ENCODE measurements at places on chromosomes 7 and 10. TPM values are rescaled to one million over a fixed set of nuclear protein-coding genes. Genes with fewer than 3 reads are reported as not detected.

GRCh38 chr7:146565872-146566271 lies 449.3 kb downstream of the CNTNAP2 start:
- no peak overlapping the region for H3K4me3 ChIP-seq
- no peak for DNase-seq
- no peaks in the 10 kb centered on the region for H3K36me3 ChIP-seq
- H3K27ac ChIP-seq: no peak overlapping the region

DNA sequence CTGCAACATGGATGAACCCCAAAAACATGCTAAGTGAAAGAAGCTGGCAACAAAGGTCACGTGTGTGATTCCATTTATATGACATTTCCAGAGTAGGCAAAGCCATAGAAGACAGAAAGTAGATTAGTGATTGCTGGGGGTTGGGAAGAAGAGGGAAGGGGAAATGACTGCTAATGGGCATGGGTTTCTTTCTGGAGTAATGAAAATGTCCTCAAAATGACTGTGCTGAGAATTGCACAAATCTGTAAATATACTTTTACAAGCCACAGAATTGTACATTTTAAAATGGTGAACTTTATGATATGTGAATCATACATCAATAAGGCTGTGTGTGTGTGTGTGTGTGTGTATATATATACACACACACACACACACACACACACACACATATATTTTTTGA lies 15.8 kb downstream of the MMS19 start:
- no peak for DNase-seq
- H3K4me1 ChIP-seq: no peaks in the 10 kb centered on the region
- no peak overlapping the region for H3K27ac ChIP-seq
- no peak overlapping the region for H3K4me3 ChIP-seq

DNA sequence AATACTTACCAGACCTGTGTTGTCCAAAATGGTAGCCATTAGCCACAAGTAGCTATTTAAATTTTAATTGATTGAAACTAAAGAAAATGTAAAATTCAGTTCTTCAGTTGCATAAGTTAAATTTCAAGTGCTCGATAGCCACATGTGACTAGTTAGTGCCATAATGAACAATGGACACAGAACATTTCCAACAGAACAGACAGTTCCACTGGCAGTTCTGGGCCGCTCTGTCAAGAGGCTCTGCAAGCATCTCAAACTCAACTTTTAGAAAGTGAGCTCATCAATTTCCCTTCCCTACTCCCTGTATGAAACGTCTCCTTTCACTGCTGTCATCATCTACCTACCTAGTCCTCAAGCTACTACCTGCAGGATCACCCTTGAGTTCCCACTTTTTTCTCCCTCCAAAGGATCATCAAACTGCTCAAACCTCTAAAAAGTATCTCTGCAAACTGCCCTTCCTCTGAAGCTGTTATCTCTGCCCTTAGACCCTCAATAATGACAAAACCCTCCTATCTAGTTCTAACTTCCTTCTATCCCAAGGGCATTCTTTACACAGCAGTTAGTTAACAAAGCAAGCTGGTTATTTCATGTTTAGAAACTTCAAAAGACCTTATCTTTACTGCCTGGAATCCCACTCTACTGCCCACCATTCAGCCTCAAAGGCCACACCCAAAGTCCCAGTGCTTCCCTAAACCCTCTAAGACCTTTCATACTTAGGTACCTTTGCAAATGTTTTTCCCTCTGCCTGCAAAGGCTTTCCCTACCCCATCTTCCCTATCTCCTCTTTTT lies 20.6 kb downstream of the SHTN1 start:
- no peaks in the 10 kb centered on the region for H3K4me1 ChIP-seq
- H3K27ac ChIP-seq: no peak overlapping the region
- H3K4me3 ChIP-seq: no peak overlapping the region
- H3K27me3 ChIP-seq: no peaks in the 10 kb centered on the region
- H3K36me3 ChIP-seq: no peaks in the 10 kb centered on the region

DNA sequence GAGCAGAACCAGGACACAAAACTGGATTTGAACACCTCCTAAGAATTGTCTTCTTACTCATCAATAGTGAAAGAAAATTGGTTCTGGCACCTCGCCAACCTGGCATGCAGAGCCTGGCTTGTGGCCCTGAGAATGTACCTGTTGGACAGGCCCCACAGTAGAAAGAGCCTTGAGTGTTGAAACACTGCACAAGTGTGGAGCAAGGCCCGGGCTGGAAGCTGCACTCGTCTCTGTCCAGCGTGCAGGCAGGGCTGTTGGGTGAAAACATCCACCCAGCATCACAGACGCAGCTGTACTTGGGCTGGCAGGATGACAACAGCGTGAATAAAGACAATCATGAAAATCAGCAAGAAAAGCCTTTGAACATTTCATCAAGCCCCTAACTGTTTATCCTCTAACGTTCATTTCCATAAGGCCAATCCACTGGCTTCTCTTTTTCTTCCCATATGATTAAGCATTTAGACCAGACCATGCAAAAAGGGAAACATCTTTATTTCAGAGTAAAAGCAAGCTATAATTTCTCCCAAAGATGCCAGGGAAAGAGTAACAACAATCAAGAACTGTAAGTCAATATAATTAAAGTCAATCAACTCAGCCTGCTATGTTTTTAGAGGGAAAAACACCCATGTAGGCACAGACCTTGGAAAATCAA lies 15.6 kb downstream of the CUBN start:
- H3K4me3 ChIP-seq: no peak overlapping the region
- no peak overlapping the region for H3K27ac ChIP-seq
- no peaks in the 10 kb centered on the region for H3K36me3 ChIP-seq
- H3K4me1 ChIP-seq: peaks cover 5% of the 10 kb centered on the region

GRCh38 chr10:10657139-10657760 lies 360.4 kb upstream of the CELF2 start:
- H3K4me3 ChIP-seq: no peak overlapping the region
- no peaks in the 10 kb centered on the region for H3K36me3 ChIP-seq
- H3K4me1 ChIP-seq: no peaks in the 10 kb centered on the region
- no peak overlapping the region for H3K27ac ChIP-seq
- H3K27me3 ChIP-seq: no peaks in the 10 kb centered on the region

GRCh38 chr7:81680120-81680519 lies 89.7 kb downstream of the HGF start:
- no peaks in the 10 kb centered on the region for H3K36me3 ChIP-seq
- H3K27me3 ChIP-seq: no peaks in the 10 kb centered on the region
- no peaks in the 10 kb centered on the region for H3K4me1 ChIP-seq
- no peak for DNase-seq
- no peak overlapping the region for H3K27ac ChIP-seq

DNA sequence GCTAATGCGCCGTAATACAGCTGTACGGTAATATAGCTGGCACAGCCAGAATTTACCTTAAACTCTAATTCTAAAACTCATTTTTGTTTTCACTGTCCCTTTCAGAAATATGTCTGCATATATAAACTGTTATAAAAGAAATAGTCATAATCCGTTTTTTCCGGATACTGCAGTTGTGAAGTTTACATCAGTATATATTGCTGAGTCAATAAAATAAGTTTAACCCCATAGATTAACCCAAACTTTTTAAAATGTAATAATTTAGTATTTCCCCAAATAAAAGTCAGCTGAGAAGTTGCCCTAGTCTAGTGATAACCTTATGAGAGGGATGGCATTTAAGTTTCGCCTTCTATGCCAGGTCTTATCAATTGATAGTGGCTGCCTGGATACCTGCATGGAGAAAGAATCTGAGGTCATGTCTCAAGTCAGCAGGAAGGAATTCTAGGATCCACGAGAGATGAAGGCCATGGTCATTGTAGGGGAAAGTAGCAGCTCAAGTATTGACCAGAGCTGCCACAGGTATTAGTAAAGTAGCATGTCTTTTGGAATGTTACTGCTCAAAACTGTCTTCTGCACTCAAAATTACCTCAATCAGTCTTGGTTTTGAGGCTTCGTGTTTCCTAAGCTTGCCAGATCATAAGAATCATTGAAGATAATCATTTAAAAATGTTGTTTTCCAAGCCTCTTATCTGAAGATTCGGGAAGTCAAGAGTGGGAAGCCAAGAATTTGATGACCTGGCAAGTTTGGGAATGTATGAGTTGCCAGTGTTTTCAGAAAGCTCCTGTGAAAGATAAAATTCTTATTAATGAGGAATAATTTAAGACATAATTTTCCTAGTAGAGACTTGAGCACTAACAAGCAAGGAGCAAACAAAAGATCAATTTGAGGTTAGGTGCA lies 10.8 kb downstream of the PRPS1L1 start:
- no peak for DNase-seq
- no peaks in the 10 kb centered on the region for H3K4me1 ChIP-seq
- H3K4me3 ChIP-seq: no peak overlapping the region
- no peaks in the 10 kb centered on the region for H3K27me3 ChIP-seq
- no peak overlapping the region for H3K27ac ChIP-seq

DNA sequence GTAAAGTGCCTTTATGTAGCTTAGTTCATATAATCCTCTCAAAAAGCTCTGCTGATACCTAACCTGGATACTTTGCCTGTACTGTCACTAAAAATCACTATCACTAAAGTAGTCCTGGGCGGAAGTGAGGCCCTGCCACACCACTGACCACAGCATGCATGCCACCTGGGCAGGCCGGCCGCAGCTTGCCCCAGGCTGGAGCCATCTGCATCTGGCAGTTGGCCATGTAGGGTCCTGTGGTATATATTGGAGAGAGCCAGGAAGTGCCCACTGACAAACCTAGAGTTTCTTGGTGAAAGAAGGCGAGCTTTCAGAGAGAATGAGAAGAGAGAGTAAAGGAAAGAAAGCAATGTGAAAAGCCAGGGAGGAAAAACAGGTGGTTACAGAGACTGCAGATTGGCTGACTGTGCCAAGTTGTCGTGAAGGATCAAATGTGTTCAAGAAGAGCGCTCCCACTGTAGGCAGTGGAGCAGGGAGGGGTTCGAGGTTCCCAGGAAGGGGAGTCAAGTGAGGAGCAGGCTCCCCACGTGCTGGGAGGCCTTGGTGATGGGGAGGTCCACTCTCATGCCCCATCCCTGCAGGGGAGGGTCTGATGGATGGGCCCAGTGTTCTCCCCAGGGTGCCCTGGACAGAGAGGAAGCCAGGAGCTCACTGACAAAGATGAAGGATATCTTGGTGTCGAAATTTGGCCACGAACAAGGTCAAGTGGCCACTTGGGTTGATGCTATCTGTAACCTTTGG lies 13.6 kb downstream of the LOXL4 start:
- no peak overlapping the region for H3K27ac ChIP-seq
- peak; percentile 27 for DNase-seq
- no peak overlapping the region for H3K4me3 ChIP-seq
- H3K4me1 ChIP-seq: no peaks in the 10 kb centered on the region
- H3K27me3 ChIP-seq: no peaks in the 10 kb centered on the region

DNA sequence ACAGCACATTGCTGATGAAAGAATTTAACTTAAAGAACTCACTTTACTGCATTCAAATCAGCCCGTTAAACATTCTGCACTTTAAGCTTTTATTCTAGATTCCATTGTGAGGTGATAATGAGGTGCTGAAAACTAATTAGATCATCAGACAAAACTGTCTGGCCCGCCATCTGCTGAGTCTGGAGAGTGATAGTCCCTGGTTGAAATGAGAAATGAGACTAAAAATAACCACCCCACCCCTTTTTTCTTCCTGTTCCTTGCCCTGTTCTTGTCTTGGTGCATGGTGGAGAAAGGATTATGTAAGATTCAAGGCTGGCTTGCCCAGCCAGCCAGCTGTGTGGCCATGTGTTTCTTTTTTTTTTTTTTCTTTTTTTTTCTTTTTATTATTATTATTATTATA lies 277.0 kb upstream of the COBL start:
- DNase-seq: no peak
- H3K4me1 ChIP-seq: no peaks in the 10 kb centered on the region
- no peaks in the 10 kb centered on the region for H3K36me3 ChIP-seq

- H3K36me3 ChIP-seq: no peaks in the 10 kb centered on the region
- DNase-seq: no peak
- H3K27ac ChIP-seq: no peak overlapping the region
- no peaks in the 10 kb centered on the region for H3K27me3 ChIP-seq
Measured at GRCh38 chr10:102704915-102705314, 9.3 kb downstream of the ARL3 start.

DNA sequence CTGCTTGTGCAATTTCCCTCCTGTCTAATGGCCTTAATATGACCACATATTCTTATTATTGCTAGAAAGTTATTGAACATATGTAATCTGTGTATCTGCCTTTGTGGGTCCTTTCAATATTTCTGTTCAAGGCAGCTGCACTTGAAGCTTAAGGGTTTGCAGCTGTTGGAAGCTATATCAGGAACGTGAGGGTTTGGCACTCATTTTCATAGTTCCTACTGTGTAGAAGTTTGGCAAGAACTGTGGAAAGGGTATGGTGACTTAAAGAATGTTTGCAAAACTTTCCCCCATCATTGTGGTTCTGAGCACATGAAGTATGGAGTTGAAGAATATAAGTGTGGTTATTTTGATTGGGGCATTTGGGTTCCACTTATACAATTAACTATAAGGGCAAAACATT lies 144.7 kb upstream of the SEMA3A start:
- no peak overlapping the region for H3K4me3 ChIP-seq
- no peaks in the 10 kb centered on the region for H3K36me3 ChIP-seq
- peaks cover 2% of the 10 kb centered on the region for H3K27me3 ChIP-seq
- no peak overlapping the region for H3K27ac ChIP-seq

DNA sequence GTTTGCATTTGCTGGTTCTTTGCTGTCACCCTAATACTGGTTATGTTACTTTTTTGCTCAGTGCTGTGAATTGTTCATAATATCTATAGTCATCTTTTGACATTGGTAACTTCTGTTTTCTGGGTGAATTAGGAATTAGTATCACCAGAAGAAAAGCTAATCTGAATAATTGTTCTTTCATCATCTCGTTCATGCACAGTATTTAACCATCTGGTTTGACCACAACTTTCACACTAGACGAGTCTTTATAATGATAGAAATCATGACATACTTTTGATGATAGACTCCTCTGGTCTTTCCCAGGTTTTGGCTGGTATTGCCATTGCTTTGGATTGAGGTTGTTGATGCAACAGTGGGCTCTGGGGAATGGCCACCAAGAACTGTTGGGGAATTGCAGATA lies 25.1 kb downstream of the SGPL1 start:
- peaks cover 5% of the 10 kb centered on the region for H3K36me3 ChIP-seq
- peaks cover 10% of the 10 kb centered on the region for H3K4me1 ChIP-seq
- no peak for DNase-seq
- H3K27me3 ChIP-seq: no peaks in the 10 kb centered on the region
- H3K27ac ChIP-seq: no peak overlapping the region

DNA sequence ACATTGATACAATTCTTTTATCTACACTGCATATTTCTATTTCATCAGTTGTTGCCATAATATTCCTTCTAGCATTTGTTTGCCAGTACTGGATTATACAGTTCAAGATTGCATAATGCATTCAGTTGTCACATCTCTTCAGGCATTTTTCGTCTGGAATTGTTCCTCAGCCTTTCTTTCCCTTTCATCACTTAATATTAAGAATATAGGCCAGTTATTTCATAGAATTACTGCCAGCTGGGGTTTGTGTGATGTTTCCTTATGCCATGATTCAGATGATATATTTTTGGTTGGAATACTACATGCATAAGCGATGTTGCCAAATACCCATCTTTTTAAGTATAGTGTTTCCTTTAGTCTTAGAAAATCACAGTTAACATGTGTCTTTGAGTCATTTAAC lies 20.8 kb downstream of the KIFBP start:
- H3K27ac ChIP-seq: no peak overlapping the region
- no peaks in the 10 kb centered on the region for H3K4me1 ChIP-seq

NME8 gene
- total RNA-seq: 0.08 TPM

KCP gene
- total RNA-seq: 0.08 TPM

PNLIPRP1 gene
- total RNA-seq: not detected

GIMAP7 gene
- total RNA-seq: 10.9 TPM

SPDYE16 gene
- total RNA-seq: 0.17 TPM

TNPO3 gene
- 38.9 TPM for total RNA-seq

FEZF1 gene
- total RNA-seq: not detected

RBP4 gene
- total RNA-seq: 2,873 TPM

ST8SIA6 gene
- 5.8 TPM for total RNA-seq

TUBAL3 gene
- total RNA-seq: not detected

TFEC gene
- 3.1 TPM for total RNA-seq
